ENCODE measurements at places on chromosomes 13 and 19. TPM values are rescaled to one million over a fixed set of nuclear protein-coding genes. Genes with fewer than 3 reads are reported as not detected.

The ICAM4 gene
- not detected for total RNA-seq

The C19orf18 gene
- 2.5 TPM for total RNA-seq

The IZUMO2 gene
- total RNA-seq, result not detected

The THSD8 gene
- total RNA-seq, result not detected

The BRCA2 gene
- total RNA-seq, result 0.24 TPM

The URI1 gene
- total RNA-seq, result 47.7 TPM

The SLC25A41 gene
- 0.30 TPM for total RNA-seq

The ZNF787 gene
- total RNA-seq, result 16.3 TPM

The THSD1 gene
- total RNA-seq, result 5.6 TPM

The ZNF726 gene
- 0.63 TPM for total RNA-seq

The POU2F2 gene
- total RNA-seq, result 0.18 TPM

The ZNF667 gene
- 3.8 TPM for total RNA-seq

DNA sequence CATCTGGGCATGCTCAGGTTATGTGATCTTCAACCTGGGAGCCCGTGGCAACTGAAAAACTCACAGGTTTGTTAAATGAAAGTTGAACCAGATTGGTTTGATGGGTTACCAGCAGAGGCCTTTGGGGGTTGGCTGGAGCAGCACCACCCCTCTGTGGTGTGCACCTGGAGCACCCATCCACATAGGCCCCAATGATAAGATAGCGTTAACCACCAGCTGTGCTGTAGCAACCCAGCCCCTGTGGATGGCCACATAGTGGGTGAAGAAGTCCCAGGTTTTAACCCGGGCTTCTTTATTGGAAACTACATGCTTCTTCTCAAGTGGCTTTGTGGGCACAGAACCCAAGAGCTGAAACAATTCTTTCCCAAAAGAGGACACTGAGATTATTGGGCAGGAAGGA lies 22.6 kb upstream of the MTIF3 start:
- no peak for DNase-seq

DNA sequence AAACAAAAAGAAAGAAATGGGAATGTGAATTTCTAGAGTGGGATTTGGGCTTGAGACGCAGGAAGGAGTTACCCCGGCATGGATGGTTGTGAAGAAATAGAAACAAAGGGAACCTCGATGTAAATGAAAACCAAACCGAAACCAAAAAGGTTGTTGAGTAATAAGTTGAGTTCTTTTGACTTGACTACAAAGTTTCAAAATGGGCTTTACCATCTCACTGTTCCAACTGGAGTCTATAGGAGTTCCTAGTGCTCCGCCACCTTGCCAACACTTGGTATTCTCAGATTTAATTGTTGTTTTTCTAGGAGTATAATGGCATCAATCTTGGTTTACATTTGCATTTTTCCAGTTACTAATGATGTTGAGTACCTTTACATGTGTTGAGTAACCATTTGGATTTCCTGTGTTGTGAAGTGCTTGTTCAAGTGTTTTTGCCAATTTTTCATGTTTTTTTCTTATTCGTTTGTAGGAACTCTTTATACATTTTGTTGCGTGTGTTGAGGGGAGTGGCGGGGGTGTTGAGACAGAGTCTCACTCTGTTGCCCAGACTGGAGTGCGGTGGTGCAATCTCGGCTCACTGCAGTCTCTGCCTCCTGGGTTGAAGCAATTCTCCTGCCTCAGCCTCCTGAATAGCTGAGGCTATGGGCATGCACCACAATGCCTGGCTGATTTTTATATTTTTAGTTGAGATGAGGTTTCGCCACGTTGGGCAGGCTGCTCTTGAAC lies 9.2 kb downstream of the UBE2S start:
- no peak for DNase-seq

GRCh38 chr13:113584205-113584869 lies at the start of gene TFDP1:
Gene TFDP1 (plus strand): TSS chr13:113584753. CDS start chr13:113585838, 1,085 bp downstream.
- DNase-seq, result peak; percentile 70

DNA sequence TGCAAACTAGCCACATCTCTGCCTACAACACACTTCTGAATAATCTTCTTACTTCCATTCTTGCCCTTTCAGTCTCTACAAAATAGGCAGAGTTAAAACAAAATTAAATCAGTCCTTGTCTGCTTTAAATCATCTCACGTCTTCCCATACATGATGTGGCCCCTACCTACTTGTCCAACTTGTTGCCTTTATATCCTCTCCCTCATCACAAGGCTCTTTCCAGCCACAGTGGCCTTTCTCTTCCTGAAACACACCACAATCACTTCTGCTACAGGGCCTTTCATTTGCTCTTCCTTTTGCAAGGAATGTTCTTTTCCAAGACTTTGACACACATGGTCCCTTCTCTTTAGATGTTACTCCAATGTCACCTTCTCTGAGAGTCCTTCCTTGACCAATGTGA lies 1.7 kb downstream of the RBM26 start:
- DNase-seq, result no peak

GRCh38 chr19:7619671-7620441 lies 9.5 kb downstream of the XAB2 start:
- no peak for DNase-seq

- DNase-seq, result no peak
Observed at GRCh38 chr13:113924184-113924901, 49.5 kb downstream of the C13orf46 start.

DNA sequence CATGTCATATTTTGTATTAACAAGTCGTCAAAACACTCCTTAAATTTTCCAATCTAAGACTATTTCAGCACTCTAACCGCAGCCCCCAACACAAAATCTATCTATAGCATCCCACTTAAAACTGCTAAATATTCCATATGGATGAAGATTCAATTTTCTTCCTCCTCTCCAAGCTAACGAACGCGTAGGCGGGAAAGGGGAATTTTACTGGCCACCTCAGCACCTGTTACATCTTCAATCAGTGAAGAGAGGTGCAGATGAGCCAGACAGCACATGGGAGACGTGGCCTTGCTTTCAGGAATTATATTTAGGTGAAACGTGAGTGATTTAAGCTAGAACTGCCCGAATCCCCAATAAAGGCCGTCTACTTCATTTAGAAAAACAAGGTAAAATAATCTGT lies 1.1 kb downstream of the RBM26 start:
- DNase-seq, result no peak

DNA sequence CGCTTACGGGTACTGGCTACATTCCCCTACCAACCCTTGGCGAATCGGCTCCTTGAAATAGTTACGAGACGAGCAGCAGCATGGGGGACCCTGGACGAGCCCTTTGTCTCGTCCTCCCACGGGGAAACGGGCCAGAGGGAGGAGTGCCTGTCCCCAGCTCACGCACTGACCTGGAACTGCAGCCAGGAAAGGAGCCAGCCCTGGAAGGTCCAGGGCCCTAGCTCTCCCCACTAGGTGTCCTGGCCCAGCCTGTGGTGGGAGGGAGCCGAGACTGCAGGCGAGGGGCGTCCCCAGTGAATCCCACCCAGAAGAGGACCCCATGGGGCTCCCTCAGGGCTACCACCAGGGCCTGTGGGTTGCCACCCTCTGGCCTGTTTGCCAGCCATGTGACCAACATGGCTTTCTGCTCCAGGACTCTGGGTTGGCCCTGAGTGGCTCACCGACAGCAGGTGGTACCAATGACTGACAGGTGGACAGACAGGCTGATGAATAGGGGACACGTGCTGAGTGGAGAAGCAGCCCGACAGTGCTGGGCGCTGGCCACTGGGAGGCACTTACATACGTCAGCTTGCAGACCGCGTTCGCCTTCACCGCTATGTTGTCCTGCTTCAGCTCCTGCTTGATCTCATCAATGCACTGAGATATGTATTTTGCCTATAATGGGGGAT lies 13.2 kb downstream of the AP3D1 start:
- no peak for DNase-seq

GRCh38 chr13:41674246-41674645 lies 216.9 kb downstream of the RGCC start:
- DNase-seq, result no peak

DNA sequence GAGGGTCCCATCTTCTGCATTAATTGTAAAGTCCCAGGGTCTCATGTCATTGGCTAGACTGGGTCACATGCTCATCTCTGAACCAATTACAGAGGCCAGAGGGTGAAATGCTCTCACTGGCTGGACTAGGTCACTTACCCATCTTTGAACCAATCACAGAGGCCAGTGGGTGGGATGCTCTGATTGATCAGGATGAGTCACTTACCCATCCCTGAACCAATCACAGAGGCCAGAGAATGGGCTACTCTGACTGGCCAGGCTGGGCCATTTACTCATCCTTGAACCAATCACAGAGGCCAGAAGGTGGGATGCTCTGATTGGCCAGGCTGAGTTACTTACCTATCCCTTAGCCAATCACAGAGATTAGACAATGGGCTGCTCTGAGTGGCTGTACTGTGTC lies 5.3 kb downstream of the MISP start:
- no peak for DNase-seq

DNA sequence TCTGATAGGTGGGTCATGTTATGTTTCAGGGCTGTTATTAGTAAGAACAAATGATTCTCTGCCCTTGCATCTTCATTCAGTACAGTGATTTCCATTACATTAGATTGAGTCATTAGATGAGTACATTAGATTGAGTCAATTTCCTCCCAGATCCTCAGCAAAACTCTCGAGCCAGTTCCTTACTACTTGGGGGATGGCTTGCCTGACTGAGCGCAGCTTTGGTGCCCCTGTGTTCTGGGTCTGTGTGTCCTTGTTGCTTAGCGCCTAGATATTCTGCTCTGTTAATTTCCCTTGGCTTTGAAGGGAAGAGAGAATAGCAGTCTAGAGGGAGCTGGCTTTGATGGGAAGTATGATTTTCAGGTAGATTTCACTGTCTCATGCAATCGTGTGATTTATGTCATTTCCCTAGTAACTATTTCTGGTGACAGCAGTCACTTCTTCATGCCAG lies 19.1 kb upstream of the SCEL start:
- no peak for DNase-seq

DNA sequence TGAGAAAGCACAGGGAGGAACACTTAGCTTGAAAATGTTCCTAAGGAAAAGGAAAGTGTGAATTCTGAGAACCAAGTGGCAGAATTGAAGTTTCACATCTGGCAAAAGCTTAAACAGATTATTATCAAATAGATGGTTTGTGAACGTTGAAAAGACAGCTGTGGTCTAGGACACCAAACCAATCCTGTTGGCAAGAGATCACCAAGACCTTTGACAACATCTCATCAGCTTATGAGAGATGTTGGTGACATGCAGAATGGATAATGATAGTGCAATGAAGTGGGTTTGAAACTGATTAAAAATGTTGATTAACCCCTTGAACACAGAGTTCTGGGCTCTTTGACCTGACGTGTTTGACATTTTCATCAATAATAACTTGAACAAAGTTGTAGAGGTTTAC lies 74.6 kb upstream of the GPR183 start:
- no peak for DNase-seq

- no peak for DNase-seq
Observed at GRCh38 chr19:16586991-16587832, 15.0 kb upstream of the SLC35E1 start.

GRCh38 chr19:33789344-33789743 lies 7.3 kb upstream of the KCTD15 start:
- DNase-seq, result no peak

- DNase-seq, result no peak
Observed at GRCh38 chr13:80371840-80372509, 31.0 kb upstream of the SPRY2 start.

DNA sequence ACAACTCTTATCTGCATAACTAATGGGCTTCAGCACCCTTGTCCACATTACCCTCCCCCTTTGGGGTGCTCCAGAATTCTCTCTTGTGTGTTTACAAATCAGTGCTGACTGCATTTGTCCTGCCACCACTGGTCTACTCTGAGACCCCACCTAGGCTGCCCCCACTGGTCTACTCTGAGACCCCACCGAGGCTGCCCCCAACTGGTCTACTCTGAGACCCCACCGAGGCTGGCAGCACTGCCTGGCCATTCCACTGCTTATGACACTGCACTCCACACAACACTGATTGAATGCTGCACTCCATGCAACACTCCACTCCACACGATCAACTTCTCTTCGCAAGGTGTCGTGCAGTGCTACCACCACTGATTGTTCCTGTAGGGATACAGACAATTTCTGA lies 1459.2 kb upstream of the SLC10A2 start:
- no peak for DNase-seq

DNA sequence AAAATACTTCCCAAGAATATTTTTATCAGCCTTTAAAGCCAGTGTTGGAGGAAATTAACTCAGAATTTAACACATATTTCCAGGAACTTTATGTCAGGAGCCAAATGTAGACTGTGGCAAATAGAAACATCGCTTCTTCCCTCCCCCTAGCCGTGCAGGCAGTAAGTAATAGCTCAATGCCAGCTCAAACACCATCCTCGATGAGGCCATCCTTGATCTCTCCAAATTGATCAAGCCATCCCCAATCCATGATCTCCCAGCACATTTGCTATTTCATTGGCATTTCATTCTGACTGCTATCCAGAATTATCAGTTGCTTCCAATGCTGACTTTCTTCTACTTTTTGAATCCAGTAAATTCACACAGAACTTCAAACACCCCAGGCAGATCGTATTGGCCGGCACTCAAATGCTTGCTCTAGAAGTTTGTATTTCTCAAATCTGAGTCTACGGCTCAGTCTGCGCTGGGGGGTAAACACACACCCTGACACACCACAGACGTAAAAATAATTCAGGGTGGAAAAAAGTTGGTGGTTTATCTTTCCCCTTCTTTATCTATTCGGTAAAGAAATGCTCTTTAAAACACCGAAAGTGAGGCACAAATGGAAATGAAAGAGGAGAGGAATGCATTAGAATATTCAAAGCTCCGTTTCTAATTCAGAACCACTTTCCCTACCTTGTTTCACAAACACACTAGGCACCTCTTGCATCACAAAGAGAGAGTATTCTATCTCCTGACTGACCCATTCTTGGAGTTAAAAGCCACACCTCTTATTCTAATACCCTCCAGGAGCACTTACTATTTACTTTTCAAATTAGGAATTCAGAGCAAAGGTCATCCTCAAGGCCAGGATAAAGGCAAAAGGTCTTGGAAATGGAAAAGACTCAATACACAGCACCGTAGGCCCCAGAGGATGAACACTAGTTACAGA lies 991 bp downstream of the OBI1 start:
- DNase-seq, result no peak

GRCh38 chr19:18955042-18955441 lies 14.0 kb upstream of the HOMER3 start:
- no peak for DNase-seq

DNA sequence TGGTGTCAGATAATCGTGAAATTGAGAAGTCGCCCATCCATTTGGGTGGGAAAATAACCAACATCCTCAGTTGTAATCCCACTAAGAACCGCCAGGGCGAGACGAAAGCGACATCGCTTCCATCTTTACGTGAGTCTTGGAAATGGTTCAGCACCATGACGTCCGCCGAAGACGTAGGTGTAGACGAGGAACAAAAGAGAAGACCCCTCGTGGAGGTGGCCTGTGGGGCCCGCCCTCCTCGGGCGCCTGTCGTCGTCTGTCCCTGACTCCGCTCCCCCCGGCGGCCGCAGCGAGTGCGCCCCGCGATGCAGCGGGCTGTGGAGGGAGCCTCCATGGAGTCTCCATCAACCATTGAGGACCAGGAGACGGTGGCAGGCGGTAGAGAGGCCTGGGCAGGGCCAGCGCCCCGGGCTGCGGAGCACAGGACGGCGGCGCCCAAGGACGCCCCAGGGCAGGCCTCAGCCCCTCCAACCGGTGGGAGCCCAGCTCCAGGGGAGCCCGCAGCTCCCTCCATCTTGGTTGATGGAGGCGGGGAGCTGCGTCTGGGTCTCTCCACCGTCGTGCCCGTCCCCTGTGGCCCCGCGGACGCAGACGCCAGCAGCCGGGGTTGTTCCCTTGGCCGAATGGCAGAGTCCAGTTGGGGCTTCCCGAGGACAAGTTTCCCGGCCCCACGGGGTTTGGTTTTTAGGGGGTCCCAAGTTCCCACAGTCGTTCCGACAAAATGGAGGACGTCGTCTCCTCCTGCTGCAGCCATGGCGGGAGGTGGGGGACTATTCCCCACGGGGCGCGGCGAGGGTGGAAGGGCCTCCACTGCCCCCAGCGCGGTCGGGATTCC lies 990 bp upstream of the ZMYM2 start:
- DNase-seq, result peak; percentile 81

Measured in heart left ventricle (tissue), 16 donors.